ENCODE measurements at places on chromosomes 2 and 18.
A peak's percentile ranks its signal among the peaks of the same experiment; 100 is the strongest.

- DNase-seq = no peak
Measured at GRCh38 chr2:134395779-134396178, 141.9 kb downstream of the MGAT5 start.

GRCh38 chr18:55380589-55380988 lies 207.4 kb downstream of the TCF4 start:
- DNase-seq = no peak

- no peak for DNase-seq
Measured at GRCh38 chr18:79438089-79438897, 42.6 kb downstream of the NFATC1 start.

DNA sequence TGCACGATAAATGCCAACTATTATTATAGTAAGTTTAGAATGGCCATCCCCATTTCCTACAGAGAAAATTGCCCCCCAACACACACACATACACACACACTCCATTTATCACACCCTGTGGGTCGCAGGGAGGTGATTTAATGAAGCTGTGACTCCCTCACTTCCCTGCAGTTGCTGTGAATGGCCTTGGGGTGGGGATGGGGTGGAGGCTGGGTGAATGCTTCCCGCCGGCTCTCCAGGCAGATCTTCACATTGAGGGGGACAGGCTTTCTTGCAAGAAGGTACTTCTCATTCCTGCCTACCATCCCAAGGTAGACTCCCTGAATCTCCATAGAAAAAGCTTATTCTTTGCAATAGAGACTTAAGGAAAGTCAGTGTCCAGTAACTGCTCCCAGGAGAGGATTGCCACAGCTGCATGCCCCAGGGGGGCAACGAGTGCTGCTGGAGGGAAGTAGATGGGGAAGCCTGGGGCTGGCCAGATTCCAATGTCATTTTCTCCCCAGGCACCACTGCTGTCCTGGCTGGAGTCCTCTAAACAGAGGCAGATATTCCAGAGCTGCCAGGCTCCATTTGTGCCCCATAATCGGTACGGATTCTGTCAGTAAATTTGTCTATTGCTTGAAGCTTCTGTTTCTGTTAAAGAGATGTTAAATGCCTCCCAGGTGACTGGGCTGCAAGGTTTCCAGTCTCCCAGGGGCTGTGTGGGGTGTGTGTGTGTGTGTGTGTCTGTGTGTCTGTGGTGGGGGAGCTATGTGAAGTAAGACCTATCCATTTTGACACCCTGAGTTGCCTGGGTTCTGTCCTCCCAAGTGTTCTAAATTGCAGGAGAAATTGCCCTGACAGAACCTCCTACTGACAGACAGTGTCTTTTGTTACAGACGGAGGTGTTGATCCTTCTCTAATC lies 265.5 kb downstream of the SRBD1 start:
- no peak for DNase-seq

GRCh38 chr2:105754011-105754410 lies 9.3 kb downstream of the NCK2 start:
- DNase-seq = no peak

DNA sequence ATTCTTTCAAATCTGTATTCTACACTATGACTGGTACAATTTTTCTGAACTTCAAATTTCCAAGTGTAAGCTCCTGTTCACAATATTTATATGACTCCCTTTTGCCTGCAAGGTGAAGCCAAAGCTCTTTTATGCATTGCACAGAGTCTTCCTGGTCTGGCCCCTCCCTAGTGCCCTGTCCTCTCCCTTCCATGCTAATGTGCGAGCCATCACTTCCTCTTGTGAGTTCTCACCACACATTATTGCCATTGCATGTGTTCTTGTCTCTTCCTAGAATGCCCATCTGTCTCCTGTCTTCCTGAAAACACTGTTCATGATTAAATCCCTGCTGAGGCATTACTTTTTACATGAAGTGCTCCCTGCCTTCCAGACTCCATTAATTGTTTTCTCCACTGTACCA lies 169.9 kb downstream of the MC4R start:
- no peak for DNase-seq

DNA sequence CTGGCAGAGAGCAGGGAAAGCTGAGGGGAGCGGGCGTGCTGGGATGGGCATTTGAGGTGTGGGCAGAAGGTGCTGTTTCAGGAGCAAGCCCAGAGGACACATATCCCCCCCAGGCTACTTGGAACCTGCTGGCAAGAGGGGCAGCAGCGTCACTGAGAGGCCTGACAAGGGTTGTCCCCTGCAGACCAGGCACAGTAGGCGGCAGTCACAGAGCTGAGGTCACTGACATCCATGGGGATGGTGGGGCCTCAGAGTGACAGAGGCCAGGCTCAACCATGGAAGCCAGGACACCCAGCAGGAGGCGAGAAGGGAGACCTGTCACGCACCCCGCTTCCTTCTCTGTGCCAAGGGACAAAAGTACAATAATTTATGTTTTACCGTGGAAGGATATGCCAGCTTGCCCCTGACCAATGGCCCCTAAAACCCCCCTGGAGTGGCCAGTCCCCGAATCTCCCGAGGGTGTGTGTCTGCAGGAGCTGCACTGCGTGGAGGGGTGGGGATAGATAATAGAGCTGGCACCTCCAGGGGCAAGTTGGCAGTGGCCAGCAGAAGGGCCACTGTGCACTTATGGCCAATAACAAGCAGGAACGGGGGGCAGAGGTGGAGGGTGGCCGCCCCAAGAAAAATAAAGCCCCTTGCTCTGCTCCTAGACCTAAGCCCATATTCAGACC lies 86.3 kb upstream of the SLC66A3 start:
- DNase-seq = no peak

- no peak for DNase-seq
Measured at GRCh38 chr2:224751996-224752698, 36.0 kb upstream of the CCDC195 start.

DNA sequence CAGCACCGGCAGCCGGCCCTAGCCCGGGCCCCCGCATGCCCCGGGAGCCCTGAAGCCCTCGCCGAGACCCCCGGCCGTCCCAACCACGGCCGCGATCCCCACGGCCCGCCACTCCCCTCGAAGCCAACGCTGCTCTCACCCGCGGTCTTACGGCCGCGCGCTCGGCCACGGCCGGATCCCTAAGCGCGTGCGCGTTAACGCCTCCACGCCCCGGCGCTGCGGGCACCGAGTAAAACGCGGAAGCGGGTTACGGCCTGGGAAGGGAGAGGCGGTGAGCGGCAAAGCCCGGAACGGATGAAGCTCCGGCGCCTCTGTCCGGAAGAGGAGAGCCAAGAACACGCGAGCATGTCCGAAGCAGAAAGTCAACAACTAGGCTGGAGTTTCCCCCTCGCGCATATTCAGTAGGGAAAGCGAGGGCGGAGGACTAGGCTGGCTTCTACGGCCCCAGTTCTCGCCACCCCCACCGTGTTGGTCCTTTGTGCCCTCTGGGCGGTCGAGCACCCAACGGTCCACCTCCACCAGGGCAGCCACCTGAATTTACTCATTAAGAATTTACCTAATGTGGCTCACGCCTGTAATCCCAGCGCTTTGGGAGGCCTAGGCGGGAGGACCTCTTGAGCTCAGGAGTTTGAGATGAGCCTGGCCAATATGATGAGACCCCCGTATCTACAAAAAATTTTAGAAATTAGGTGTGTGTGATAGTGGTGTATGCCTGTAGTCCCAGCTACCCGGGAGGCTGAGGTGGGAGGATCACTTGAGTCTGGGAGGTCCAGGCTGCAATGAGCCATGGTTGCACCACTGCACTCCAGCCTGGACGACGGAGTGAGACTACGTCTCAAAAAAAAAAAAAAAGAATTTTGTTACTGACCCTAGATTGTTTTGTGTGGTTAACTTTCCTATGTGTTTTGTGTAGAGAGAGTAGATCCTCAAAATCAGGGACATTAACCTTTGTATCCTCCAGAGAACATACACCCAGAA lies at the start of gene KANSL3:
TSS of gene KANSL3 (minus strand) at position 169 of the 978 bp plus-strand sequence. CDS start 1,177 bp downstream, outside the sequence.
- DNase-seq = peak; percentile 52

GRCh38 chr2:133842446-133842845 lies 274.2 kb upstream of the NCKAP5 start:
- DNase-seq = no peak

GRCh38 chr18:9146224-9146623 lies 9.6 kb downstream of the ANKRD12 start:
- no peak for DNase-seq

DNA sequence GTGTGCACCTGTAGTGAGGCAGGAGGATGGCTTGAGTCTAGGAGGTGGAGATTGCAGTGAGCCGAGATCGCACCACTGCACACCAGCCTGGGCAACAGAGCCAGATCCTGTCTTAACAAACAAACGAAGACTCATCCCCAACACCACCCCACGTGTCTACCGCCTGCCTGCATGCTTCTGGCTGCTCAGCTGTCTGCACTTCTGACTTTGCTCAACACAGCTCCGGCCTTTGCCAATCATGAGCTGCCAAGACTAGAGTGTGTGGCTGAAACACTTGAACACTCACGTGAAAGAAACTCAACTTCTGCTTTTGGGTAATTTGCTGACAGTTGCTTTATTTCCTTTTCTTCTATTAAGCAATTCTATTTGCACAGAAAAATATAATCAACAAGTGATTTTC lies 32.1 kb upstream of the SP3 start:
- peak; percentile 51 for DNase-seq

- no peak for DNase-seq
Measured at GRCh38 chr2:133817680-133818566, 249.7 kb upstream of the NCKAP5 start.

- no peak for DNase-seq
Measured at GRCh38 chr18:57585421-57585820, 1.1 kb downstream of the FECH start.

GRCh38 chr2:48277153-48277552 lies 252.8 kb upstream of the STON1 start:
- DNase-seq = no peak

GRCh38 chr2:141399270-141399669 lies 731.5 kb downstream of the LRP1B start:
- DNase-seq = no peak

DNA sequence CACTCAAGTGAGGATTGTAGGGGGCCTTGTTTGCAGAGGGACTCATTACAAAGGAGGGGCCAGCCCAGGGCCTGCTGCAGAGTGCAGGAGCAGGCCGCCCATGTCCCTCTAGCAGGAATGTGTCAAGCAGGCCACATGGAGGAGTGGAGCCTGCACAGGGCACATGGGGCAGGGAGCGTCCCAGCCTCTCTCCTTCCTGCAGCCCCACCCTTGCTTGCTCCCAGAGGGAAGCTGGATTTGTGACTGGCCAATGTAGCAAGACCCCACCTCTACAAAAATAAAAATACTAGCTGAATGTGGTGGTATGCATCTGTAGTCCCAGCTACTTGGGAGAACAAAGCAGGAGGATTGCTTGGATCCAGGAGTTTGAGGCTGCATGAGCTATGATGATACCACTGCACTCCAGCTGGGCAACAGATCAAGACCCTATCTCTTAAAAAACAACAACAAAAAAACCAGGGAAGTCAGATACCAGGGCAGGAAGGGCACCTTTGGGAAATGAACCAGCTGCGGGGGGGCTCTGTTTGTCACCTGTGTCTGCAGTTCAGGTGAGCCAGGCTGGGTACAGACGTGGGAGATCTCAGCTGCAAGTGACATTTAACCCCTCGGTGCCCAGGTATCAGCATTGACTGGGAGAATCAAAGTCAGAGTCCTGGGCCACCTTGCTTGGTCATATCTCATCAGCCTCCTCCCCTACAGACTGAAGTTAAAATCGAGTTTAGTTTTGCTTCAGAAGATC lies 27.7 kb downstream of the IMPA2 start:
- DNase-seq = no peak

- DNase-seq = no peak
Measured at GRCh38 chr2:58895857-58896256, 654.7 kb upstream of the FANCL start.

DNA sequence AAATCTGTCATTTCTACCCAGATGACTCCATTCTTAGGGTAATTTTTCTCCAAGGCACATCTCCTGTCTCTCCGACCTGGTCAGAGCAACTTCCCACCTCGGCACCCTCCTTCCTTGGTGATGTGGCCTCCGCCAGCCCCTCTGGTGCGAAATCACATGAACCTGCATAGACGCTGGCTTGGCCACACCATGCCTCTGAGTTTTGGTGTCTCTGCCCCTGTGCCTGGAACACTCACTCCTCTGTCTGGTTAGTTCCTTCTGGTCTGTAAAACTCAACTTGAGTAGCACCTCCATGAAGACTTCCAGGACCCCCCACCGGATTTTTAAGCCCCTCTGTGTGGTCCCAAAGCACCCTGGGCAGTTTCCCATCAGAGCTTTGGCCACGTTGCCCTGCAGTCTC lies 83.2 kb upstream of the OTOS start:
- no peak for DNase-seq

DNA sequence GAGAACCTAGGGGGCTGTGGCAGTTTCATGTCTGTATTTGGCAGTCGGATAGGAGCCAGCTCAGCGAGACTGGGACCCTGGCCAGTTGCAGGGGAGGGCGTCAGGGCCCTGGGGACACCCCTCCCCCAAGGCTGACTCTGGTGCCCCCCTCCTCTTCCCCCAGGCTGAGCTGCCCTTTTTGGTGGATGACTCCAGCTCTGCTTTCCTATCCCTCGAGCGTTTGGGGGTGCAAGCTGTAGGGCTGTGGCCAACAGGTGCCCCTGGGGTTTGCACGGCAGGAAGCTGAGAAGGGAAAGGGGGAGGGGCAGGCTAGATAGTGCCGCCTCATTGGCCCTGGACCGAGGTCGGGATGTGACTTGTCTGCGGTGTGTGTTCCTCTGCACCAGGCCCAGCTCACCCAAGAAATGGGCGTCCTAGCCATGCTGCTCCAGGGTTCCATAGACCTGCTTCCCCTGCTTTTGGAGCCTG lies 26.4 kb downstream of the SPEG start:
- no peak for DNase-seq

DNA sequence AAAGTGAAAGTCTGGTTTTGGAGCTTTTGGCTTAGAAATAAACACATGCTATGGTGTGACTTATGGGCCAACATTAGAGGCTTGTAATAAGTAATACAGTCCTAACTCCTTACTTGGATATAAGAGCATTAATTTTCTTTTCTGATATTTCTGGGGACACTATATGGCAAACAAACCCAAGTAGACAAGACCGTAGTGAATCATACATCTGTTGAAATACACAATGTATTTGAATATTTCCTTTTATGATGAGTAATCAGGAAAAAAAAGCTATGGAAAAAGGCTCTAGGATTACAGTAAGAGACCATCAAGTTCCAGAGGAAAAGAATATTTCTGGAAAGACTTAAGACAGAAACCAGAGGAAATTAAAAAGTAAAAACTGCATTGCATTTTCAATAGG lies 146.0 kb upstream of the CYP26B1 start:
- no peak for DNase-seq

DNA sequence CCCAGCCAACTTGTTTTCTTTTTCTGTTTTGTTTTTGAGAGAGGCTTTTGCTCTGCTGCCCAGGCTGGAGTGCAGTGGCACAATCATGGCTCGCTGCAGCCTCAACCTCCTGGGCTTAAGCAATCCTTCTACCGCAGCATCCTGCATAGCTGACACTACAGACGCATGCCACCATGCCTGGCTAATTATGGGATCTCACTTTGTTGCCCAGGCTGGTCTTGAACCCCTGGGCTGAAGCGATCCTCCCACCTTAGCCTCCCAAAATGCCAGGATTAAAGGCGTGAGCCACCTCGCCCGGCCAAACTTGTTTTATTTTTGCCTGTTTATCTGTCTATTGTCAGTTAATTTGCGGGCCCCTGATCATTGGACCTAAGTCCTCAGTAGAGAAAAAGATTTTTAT lies 61.6 kb upstream of the MSH6 start:
- DNase-seq = no peak

- DNase-seq = no peak
Measured at GRCh38 chr2:75379476-75380210, 180.3 kb upstream of the TACR1 start.

- DNase-seq = no peak
Measured at GRCh38 chr2:105271393-105272045, 30.0 kb downstream of the GPR45 start.

- no peak for DNase-seq
Measured at GRCh38 chr2:100242476-100242875, 79.8 kb downstream of the LONRF2 start.

- DNase-seq = no peak
Measured at GRCh38 chr2:1495676-1496358, 82.6 kb downstream of the TPO start.
